ENCODE measurements at places on chromosomes 7 and 10.

DNA sequence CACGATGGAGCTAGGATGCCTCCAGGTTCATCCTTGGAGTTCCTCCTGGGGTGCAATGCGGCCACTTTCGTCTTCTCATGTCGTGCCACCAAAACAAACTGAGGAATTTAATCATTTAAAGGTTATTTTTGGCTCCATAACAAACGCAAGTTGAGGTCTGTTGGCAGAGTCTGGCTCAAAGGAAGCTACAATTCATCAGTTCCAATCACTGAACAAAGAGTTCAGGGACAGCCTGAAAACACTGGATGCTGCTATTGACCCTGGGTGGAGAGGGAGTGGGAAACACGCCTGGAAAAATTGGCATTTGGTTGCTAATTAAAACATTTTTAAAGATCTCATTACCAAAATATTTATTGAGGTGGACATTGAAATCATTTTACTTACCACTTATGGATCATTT, 11.4 kb upstream of the MGMT start:
- DNase-seq = no peak

DNA sequence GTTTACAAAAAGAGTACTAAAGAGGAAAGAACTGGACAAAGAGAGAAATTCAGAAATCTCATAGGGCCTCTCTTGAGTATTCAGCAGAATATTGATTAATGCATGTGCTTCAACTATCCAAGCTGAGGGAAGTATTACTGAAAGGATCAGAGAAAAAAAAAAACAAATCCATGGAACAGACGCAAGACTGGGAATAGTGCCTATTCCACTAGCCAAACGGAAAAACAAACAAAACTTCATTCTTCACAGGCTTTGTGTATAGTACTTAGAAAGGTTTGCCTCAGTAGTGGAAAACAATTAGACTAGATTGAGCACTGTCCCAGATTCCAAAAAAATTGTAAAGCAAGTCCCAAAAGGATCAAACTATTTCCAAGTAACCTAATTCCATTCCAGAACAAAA, 106.2 kb downstream of the TFEC start:
- DNase-seq = no peak

DNA sequence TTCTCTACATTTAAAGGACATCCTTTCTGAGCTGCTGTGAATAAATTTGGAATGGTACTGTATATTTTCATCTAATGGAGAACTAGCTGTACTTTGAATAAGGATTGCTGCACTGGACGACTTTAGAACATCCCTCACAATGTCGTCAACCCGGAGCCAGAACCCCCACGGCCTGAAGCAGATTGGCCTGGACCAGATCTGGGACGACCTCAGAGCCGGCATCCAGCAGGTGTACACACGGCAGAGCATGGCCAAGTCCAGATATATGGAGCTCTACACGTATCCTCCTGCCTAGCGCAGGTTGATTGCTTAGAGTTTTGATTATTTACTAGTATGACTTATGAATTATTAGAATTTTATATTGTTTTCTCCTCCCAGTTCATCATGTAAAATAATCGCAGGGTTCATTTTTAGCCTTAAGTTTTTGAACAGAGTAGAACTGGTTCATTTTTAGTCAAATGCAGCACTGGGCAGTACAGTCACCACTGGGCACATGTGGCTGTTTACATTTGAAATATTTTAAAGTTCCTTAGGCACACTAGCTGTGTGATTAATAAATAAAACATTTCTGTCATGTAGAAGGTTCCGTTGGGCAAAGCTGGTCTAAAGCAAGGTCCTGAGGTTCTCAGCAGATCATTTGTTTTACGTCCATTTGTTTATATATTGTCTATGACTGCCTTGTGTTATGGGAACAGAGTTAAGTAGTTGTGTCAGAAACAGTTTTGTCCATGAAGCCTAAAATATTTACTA, 31.5 kb downstream of the CUL1 start:
- no peak for DNase-seq

DNA sequence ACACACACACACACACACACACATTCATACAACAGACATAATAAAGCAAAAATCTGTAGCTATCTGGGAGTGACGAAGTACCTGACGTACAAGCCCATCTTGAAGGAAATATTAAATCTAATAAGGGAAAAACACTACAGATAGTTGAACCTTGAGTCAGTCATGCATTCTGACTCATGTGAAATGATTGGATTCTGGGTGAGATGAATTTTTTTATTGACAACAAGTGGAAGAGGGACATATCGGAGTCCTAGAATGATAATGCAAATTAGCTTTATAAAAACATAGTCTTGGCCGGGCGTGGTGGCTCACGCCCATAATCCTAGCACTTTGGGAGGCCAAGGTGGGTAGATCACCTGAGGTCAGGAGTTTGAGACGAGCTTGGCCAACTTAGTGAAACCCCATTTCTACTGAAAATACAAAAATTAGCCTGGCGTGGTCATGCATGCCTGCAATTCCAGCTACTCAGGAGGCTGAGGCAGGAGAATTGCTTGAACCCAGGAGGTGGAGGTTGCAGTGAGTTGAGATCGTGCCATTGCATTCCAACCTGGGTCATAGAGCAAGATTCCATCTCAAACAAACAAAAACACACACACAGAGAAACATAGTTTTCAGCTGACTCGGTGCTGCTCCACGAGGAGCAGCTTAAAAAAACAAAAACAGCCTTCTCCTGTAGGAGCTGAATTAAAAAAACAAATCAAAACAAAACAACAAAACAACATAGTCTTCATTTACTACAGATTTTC, 154.4 kb upstream of the MKLN1 start:
- peak; percentile 39 for DNase-seq

DNA sequence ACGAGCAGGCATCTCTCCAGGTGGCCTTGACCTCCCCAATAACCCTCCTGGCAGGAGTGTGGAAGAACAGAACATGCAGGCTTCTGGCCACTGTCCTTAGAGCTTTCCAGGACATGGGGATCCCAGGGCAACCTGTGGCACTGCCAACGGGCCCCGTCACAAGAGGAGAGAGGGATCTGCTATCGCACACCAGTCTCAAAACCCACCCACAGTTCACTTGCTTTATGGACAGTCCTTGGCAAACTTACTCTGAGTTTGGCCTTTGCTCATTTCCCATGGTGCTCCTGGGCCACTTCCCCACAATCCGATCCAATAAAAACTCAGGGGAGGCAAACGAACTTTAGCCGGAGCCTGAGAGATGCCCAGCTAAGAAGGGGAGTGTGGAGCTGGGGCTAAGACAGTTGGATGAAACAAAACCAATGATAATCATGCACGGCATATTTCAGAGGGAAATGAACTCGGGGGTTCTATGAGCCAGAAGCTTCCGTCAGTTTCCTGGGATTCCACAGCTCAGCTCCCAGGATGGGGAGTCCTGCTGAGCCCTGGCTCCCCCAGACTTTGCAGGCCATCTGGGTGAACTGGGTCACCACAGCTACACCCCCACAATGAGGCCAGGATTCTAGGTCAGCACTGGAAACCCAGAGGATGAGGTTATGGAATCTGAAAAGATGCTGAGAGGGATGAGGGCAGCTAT, 158.4 kb downstream of the NEURL1 start:
- no peak for DNase-seq

DNA sequence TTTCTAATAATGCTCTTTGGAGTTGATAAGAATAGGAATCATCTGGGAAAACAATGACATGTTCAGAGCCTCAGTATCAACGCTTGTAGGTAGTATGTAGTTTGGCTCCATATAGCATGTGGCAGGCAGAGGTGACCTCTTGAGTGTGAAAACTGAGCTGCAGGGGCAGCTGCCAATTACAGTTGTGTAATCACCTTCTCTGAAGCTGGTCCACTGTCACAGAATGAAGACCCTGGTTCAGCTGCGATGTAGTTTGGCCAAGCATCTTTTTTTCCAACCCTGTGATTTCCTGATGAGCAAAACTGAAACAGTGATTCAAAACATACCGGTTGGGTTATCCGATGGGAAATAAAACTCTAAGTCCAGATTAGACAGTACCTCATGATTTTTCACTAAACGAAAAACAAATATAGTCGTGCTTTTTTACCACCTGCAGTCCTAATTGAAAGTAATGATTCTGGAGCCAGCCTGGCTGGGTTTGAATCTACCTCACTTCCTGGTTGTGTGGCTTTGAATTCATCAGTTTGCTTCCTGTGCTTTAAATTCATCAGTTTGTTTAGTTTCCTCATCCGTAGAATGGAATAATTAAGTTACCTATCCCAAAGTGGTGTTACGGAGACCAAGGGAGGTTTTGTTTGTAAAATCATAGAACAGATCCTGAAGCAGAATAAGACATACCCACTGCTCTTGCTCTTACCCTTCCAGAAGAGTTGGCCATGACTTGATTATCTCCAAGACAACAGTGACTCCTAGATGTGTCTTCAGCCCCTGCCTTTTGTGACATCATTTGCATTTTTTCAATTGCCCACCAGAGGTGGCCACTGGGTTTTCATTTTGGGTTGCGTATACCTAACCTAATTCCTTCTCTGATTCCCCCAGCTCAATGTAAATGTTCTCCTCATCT, 87.4 kb downstream of the CELF2 start:
- DNase-seq = no peak

GRCh38 chr7:49773218-49773935, at the start of gene VWC2:
Gene VWC2 (plus strand): TSS chr7:49773638. CDS start chr7:49775436, 1,798 bp downstream.
- DNase-seq = no peak

GRCh38 chr7:55441774-55442522, 76.8 kb downstream of the LANCL2 start:
- peak; percentile 21 for DNase-seq

DNA sequence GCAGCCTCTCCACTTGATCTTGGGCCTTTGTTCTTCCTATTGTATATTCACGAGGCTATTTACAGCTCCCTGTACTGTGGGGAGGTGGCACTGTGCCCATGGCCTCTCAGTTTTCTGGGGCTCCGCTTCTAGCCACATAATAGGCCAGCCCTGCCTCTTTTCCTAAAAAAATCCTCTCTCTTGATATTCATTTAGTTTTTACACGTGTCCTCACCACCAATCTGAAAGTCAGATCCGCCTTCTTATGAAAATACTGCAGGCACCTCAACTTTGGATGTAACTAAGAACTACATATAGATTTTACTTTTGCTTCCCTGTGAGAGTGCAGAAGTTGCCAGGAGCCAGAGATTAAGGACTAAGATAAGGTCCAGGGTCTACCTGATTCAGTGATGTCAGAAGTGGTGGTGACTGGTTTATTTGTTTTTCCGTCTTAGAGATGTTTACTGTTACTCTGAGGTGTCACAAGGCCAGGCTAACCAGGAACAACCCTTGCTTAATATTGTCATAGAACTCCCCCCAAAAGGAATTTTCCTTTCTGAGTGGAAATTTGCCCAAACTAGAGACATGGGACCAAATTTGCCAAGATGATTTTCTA, 7.8 kb downstream of the BAMBI start:
- DNase-seq = no peak

DNA sequence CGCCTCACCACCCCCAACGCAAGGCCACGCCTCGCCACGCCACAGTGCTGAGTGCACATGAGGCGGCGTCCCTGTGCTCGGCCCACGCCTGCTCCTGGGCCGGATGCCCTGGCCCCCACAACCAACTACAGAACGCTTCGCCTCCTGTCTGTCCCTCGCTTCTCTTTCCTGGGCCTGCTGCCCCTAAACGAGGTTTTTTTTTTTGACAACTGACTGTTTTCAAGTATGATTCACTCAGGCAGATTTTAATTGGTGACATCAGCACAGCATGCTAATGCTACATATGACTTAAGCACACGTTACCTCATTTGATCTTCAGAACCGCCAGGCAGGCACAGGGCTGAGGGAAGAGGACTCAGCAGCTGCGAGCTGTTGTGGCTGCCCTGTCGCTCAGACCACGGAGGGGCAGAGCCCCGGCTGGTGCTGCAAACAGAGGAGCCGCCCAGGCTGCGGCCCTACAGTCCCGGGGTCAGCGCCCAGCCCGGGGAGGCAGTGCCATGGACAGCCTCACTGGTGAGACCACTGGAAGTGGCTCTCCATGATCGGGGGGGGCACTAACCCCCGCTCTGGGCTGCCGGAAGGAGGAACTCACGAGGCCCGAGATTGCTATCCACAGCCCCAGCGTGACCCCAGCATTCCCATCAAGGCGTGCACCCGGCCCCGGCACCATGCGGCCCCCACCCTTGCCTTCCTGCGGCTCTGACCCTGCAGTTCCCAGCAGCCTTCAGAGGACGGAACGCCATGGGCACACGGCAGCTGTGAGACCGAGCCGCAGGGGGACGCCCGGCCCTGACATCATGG, 212.8 kb downstream of the MAD1L1 start:
- DNase-seq = peak; percentile 5

- no peak for DNase-seq
Measured at GRCh38 chr10:34184939-34185386, 630.1 kb downstream of the PARD3 start.

DNA sequence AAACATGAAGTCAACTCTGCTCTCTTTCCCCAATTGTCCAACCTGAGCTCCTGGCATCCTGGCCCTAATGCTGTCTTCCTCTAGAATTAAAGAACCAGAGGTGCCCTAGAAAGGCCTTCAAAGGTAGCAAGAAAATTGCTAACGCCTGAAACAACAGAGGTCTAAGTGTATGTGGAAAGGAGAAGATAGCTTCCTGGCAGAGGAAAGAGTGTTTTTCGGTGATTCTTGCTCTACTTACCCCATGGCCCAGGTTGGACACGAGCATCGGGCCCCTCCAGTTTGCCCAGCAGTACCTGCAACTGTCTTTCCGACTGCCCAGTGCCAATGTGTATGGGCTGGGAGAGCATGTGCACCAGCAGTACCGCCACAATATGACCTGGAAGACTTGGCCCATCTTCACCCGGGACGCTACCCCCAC, 22.2 kb downstream of the MGAM2 start:
- no peak for DNase-seq

GRCh38 chr10:51106311-51106945, 32.1 kb downstream of the PRKG1 start:
- no peak for DNase-seq

DNA sequence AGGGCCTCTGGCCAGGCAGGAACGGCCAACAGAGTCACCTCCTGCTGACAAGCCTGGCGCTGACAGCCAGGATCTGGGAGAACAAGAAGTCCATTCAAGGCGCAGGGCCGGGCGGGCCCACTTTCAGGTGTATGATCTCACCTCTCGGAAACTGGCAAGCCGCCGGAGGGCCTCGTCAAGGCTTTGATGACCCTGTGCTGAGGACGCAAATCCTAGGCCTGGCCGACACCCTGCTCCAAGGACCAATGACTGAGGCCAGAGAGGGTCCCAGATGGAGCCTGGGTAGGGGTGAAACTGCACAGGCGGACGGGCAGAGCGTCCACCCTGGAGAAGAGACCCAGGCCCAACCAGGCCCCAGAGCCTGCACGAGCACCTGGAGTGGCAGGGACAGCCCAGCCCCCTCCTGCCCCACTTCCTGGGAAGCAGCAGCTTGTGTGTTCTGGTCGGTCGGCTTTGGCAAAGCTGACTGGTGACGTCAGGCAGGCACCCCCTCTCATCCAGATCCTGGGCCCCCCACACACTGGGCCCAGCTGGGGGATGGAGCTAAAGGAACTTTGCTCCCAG, 30.6 kb downstream of the MYL10 start:
- DNase-seq = peak; percentile 76

GRCh38 chr10:120883071-120883470, 31.9 kb downstream of the WDR11 start:
- DNase-seq = no peak

DNA sequence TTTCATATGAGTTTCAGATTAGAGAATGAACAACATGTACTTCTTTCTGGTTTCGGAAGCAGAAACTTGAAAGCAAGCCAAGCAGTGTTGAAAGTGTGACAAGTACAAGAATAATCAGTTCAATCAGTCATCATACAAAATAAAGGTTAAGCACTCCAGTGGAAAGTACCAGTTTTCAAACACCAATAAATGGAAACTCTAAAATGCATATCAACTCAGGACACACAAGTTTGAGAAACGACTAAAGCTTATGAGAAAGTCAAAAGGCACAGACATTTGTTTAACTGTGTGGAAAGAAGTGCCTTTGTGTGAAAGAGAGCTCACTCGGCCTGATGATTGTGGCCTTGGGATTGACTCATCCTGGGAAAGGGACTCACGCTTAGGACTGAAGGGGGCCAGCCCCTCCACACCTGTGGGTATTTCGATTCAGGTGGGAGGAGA, 60.6 kb upstream of the AKR1C1 start:
- DNase-seq = peak; percentile 79

All from bronchial epithelial cell (primary cell).